Anterior cingulate cortex (tissue), 58 donors: ENCODE measurements at places on chromosomes 4 and X.

- no peak for DNase-seq
Observed at GRCh38 chr4:87042221-87042620, 107.4 kb downstream of the AFF1 start.

- no peak for DNase-seq
Observed at GRCh38 chr4:95085124-95085833, 327.5 kb downstream of the BMPR1B start.

GRCh38 chrX:106484233-106484632, 127.5 kb upstream of the RADX start:
- DNase-seq: no peak

DNA sequence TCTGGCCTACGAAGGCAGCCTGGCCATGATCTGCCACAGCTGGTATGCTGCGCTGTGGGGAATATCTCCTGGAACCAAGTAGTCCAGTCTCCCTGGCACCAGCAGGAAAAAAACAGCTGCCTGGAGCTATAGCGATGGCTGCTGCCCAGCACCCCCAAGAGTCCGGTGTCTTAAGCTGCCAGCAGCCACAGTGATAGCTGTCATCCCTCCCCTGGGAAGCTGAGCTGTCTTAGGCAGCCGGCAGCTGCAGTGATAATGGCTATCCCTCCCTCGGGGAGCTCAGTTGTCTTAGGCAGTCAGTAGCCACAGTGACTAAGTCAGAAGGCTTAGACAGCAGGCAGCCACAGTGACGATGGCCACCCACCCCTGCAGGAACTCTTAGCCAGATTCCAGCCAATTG, 205.1 kb downstream of the STPG2 start:
- DNase-seq: no peak

- DNase-seq: no peak
Observed at GRCh38 chr4:7132249-7132648, 60.1 kb upstream of the SORCS2 start.

GRCh38 chrX:27903960-27904359, 77.3 kb downstream of the DCAF8L1 start:
- DNase-seq: no peak

GRCh38 chr4:55103224-55103623, 22.2 kb downstream of the KDR start:
- no peak for DNase-seq
